ENCODE measurements at places on chromosomes 1 and 21.
A peak's percentile ranks its signal among the peaks of the same experiment; 100 is the strongest.

GRCh38 chr21:18041012-18041411 lies 203.6 kb upstream of the CHODL start:
- DNase-seq: peak; percentile 9

- peak; percentile 24 for DNase-seq
These were observed 601 bp downstream of the CEPT1 start for GRCh38 chr1:111140680-111140967.

- no peak for DNase-seq
These were observed 33.3 kb upstream of the RCC2 start for GRCh38 chr1:17472814-17473213.

DNA sequence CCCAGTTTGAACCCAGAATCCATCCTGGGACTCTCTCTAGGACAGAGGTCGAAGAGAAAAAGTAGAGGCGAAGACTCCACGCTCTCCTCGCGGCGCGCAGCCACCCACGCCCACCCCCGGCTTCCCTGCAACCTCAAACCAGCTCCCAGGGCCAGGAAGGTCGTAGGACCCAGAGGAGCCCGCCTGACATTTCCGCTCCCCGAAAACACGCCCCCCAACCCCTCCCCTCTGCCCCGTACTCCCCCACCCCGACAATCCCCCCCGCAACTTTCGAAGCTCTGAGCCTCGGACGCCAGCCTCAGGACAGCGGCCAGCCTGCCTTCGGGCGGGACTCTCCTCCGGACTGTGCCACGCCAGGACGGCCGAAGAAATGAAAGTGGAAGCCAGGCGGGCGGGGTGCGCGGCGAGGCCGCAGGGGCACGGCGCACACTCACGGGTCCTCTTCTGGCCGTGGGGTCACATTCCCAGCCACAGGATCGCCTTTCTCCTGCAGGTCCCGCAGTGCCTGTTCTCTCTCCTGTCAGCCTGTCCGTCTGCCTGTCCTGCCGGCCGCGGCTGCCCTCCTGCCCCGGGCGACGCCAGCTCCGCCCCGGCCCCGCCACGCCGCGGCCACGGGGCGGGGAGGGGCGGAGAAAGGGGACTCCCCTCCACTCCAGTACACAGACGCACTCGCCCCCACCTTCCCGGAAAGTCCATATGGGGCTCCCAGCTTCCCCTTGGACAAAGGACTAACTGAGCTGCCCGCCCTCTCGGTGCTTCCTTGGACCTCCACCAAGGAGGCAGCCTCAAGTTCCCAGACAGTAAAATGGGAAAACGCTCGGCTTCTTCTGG lies at the start of gene MOB3C:
MOB3C (minus strand) TSS at position 535 of the 831 bp plus-strand sequence. CDS start 3,490 bp downstream, outside the sequence.
- DNase-seq: peak; percentile 84

GRCh38 chr1:225823811-225824261 lies 13.9 kb downstream of the EPHX1 start:
- no peak for DNase-seq

DNA sequence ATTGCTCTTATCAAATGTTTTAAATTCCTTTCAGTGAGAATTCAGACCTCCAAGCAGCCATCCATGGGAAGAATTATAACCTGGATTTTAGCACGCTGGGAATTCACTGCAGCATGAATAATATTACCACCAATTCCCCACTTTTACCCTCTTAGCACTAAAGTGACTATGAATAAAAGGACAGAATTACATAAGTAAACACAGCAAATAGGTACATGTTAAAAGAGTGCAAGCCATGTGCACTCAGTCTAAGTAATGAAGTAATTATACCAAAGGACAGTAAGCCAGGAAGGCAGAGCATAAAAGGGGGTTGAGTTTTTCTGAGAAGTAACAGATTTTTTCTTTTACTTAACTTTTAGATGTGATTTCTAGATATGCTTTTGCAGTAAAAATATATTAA lies 176.3 kb downstream of the DENND1B start:
- DNase-seq: no peak

DNA sequence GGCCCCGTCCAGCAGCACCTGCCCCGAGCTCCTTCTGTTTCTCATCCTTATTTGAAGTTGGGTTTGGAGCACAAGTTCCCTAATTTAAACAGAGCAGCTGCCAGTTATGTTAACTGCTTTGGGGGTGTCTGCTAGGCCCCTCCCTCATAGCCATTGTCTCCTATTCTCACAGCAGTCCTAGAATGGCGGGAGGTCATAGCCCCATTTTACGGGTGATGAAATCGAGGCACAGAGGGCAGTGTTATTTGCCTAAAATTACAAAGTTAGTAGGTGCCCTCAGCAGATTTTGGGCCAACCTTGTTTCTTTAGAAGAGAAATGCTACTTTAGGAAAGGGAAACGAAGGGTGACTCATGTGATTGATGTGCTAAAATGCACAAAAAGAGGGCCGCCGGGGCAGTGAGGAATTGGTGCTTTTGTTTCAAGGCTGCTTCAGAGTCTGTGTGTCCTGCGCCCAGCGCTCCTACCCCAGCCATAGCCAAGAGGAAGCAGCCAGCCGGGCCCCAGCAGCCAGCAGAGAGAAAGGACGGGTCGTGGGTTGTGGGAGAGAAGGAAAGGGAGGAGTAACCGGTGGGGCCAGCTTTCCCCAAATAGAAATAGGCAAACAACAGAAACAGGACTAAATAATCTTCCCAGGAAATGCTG lies 13.0 kb downstream of the VANGL1 start:
- no peak for DNase-seq

- DNase-seq: no peak
These were observed 42.0 kb upstream of the CLSTN1 start for GRCh38 chr1:9865724-9866123.

GRCh38 chr1:42173961-42174735 lies 9.6 kb upstream of the GUCA2A start:
- DNase-seq: no peak

- DNase-seq: no peak
These were observed 37.9 kb upstream of the RC3H1 start for GRCh38 chr1:174060090-174060489.

Measured in tibial nerve (tissue), 4 donors.